ENCODE measurements at places on chromosomes 5 and 9.

DNA sequence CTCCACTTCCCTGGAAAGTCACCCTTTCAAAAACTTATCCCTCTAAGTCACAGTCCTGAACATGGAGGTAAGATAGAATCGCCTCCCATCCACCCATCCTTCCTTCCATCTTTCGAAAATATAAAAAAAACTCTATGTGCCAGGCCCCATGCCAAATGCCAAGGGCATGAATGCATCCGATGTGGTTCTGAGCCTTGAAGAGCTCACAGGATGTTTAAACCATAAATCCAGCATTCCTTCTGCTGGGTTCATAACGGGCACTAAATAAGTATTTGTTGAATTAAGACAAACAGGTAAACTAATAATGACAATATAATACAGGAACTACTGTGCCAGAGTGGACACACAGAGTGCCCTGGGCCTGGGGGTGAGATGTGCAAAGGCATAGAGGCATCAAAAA lies 147.3 kb downstream of the TTLL11 start:
- DNase-seq, result no peak

GRCh38 chr5:123875561-123876275 lies 363.7 kb downstream of the CSNK1G3 start:
- DNase-seq, result no peak

- DNase-seq, result no peak
These were observed 141.0 kb downstream of the AGTPBP1 start for GRCh38 chr9:85600675-85601263.

DNA sequence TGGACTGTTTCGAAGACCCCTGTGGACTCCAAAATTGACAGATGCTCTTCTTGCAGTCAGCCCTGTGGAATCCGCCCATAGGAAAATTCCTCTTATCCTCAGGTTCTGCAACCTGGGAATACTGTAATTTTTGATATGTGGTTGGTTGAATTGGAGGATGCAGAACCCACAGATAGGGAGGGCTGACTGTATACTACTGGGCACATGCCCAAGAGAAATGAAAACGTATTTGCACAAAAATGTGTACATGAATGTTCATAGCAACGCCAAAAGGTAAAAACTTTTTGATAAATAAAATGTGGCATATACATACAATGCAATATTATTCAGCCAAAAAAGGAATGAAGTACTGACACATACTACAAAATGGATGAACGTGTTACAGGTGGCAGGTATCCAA lies 1.9 kb upstream of the SNAPC3 start:
- DNase-seq, result no peak

Data from T-helper 22 cell (primary cell).